ENCODE measurements at places on chromosomes 13 and 19.

- no peak for DNase-seq
Measured at GRCh38 chr19:29663861-29664752, 1.2 kb upstream of the PLEKHF1 start.

GRCh38 chr19:49592486-49593232, 1.7 kb downstream of the PRR12 start:
- DNase-seq = no peak

DNA sequence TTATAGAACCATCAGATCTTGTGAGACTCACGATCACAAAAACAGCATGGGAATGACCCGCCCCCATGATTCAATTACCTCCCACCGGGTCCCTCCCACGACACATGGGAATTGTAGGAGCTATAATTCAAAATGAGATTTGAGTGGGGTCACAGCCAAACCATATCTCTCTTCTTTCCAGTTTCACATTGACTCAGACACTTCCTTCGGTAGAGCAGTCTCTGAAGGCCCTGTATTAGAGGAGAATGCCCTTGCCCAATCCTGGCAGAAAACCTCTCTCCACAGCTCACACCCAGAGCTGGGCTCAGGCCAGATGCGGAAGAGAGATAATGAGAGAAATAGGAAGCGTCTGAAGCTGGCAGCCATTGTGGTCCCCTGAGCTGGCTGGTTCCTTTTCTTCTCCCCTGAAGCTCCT, 72.4 kb upstream of the CLDN10 start:
- DNase-seq = no peak

DNA sequence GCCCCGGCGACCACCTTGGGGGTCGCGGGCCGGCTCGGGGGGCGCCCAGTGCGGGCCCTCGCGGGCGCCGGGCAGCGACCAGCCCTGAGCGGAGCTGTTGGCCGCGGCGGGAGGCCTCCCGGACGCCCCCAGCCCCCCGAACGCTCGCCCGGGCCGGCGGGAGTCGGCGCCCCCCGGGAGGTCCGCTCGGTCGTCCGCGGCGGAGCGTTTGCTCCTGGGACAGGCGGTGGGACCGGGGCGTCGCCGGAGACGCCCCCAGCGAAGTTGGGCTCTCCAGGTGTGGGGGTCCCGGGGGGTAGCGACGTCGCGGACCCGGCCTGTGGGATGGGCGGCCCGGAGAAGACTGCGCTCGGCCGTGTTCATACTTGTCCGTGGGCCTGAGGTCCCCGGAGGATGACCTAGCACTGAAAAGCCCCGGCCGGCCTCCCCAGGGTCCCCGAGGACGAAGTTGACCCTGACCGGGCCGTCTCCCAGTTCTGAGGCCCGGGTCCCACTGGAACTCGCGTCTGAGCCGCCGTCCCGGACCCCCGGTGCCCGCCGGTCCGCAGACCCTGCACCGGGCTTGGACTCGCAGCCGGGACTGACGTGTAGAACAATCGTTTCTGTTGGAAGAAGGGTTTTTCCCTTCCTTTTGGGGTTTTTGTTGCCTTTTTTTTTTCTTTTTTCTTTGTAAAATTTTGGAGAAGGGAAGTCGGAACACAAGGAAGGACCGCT, 729 bp downstream of the STK11 start:
- DNase-seq = no peak

DNA sequence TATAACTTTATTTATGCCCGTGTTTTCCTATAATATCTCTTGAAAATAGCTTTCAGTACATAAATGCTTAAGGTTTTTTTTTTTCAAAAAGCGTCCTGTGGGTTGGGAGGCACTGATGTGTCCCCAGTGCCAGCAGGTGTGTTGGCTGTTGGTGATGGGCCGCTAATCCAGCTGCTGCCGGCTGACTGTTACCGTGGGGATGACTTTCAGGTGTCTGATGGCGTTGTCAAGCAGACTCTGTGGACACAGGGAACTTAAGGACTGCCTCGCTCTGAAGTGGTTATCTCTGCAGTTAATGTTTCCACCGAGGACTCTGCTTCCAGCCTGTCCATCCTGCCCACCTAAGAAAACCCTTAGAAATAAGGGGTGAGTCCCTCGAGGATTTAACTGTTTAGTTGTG, 94.5 kb downstream of the ANKRD10 start:
- no peak for DNase-seq

- no peak for DNase-seq
Measured at GRCh38 chr19:47587295-47587694, 14.3 kb upstream of the ZNF541 start.

DNA sequence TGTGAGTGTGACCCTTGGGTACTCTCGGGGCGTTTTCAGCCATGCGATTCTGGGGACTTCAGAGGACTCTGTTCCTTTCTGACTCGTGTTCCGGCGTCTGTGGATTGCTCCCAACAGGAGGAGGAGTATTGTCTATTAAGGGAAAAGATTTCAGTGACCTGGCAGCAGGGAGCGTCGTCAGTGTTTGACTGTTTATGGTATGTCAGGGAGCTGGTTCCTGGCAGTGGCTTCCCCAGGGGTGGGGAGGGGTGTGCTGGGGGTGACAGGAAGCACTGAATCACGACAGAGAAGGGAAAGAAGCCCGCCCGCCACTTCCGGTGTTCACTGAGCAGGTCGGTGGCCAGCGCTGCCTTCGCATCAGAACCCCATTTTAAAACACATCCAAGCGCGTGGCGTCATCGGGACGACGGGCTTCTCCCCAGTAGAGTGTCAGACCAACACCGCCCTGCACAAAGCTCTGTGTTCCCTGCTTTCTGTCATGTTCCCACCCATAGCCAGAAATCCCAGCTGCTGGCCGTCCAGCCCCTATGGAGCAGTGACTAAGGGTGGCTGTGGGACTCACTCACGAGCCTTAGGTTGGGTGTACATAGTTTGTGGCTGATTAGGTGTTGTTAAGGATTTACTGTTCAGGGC, 33.8 kb downstream of the COL4A2 start:
- no peak for DNase-seq

DNA sequence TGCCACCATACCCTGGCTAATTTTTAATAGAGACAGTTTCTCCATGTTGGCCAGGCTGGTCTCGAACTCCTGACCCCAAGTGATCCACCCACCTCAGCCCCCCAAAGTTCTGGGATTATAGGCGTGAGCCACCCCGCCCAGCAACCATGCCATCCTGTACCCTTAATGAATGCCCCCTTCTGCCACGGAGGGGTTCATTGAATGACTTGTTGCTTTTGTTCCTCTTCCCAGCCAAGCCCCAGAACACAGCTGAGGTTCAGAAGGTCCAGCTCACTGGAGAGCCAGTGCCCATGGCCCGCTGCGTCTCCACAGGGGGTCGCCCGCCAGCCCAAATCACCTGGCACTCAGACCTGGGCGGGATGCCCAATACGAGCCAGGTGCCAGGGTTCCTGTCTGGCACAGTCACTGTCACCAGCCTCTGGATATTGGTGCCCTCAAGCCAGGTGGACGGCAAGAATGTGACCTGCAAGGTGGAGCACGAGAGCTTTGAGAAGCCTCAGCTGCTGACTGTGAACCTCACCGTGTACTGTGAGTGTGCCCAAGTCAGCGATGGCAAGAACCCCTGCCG, 6.0 kb downstream of the PVR start:
- DNase-seq = no peak

DNA sequence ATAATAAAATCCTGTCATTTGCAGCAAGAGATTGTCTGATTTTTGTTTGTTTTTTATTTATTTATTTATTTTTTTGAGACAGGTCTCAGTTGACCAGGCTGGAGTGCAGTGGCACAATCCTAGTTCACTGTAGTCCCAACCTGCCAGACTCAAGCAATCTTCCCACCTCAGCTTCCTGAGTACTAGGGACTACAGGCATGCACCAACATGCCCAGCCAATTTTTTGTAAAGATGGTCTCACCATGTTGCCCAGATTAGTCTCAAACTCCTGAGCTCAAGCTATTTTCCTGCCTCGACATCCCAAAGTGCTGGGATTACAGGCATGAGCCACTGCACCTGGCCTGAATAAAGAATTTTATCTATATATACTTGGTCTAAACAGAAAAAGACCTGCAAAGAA, 17.6 kb downstream of the ZNF233 start:
- no peak for DNase-seq

- no peak for DNase-seq
Measured at GRCh38 chr19:41297628-41298347, 12.2 kb upstream of the CCDC97 start.

DNA sequence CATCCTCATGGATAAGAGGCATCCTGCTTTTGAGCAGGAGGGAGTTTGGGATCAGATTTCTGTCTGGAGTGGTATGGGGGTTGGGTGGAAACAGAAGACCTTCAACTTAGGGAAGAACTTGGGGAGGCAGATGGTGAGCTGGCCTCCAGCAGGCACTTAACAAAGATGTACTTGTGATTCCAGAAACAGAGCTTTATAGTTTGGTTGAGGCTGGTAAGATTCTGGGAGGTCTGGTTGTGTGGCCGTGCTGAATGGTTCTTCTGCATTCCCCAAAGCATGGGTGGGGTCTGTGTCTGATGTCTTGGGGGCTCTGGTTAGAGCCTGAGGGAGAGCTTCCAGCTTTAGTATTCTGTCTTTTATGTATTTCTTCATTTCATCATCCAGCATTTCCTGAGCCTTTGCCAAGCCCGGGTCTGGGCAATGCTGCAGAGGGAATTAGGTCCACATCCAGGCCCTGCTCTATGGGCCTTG, 4.8 kb downstream of the MEGF8 start:
- no peak for DNase-seq

DNA sequence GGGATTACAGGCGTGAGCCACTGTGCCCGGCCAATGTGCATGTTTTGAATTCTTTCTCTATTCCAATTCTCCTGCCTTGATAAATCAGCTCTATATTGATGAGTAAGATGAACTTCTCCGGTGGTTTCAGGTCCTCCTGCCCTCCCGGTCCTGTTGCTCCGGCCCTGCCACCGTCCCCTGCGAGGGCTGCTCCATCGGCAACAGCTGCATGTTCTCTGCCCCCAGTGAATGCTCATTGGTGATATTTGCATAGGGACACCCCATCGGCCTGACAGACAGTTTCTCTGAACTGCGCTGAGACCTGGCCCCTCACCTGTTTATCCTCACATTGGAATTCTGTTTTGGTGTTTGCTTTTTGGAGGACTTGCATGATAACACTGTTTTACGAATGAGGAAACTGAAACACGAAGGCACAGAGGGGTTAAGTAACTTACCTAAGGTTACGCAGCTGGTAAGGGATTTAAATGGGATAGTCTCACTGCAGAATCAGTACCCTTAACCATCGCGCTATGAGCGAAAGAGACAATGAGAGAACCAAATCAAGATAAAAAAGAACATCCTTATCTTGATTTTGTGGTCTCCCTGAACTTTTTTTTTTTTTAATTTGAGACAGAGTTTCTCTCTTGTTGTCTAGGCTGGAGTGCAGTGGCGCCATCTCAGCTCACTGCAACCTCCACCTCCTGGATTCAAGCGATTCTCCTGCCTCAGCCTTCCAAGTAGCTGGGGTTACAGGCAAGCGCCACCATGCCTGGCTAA, 32.2 kb downstream of the ZNF557 start:
- no peak for DNase-seq

DNA sequence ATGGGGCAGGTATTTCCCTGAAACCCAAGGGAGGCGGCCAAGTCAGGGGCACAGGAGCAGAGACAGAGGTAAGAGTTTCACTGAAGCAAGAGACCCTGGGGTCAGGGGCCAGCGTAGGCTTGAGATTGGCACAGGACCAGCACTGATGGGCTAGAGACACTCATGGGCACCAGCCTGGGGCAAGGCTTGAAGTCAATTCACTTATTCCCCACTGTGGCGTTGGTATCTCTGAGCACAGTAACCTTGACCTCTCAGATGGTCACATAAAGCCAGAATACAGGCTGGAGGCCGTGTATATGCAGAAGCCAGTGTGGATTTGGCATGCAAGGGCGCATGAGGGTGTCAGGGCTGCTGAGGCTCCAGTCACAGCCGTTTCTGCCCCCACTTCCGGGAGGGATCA, 173.5 kb upstream of the GPR12 start:
- no peak for DNase-seq

GRCh38 chr13:47665043-47665442, 336.0 kb downstream of the SUCLA2 start:
- DNase-seq = no peak

DNA sequence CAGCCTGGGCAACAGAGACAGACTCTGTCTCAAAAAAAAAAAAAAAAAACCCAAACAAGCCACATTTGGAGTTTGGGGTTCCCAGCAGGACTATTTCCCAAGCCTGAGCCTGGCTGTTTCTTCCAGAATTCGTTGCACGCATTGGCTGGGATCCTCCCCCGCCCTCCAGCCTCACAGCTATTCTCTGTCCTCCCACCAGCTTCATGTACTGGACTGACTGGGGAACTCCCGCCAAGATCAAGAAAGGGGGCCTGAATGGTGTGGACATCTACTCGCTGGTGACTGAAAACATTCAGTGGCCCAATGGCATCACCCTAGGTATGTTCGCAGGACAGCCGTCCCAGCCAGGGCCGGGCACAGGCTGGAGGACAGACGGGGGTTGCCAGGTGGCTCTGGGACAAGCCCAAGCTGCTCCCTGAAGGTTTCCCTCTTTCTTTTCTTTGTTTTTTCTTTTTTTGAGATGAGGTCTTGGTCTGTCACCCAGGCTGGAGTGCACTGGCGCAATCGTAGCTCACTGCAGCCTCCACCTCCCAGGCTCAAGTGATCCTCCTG, 26.7 kb downstream of the LDLR start:
- DNase-seq = no peak

DNA sequence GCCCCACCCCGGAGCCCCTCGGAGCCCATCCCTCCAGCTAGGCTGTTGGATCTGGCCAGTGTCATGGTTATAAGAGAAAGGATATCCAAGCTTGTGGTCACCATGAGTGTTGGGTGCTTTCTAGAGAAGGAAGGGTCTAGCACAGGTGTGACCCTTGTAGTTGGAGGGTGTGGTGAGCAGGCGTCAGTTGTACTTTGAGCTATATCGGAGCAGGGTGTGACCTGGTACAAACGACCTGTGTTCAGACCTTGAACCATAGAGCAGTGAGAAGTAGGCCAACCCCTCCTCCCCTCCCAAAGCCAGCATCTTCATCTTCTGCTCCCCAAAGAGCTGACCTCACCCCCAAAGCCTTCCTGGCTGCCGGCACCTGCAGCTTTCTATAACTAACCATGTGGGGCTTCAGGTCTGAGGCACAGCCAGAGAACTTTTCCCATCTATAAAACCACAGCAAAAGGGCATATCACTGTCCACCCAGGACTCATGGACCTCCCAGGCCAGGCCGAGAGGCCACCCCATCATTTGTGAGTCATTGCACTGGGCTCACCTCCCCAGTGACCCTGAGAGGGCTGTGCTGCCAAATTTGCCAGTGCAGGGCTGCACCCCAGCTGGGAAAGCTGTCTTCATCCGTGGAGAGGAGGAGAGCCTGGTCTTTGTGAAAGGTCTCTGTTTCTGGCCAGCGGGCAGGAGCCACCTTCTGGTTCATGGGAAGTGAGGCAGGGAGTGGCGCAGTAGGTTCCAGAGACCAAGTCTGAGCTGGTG, 14.2 kb downstream of the RAB8A start:
- DNase-seq = no peak

DNA sequence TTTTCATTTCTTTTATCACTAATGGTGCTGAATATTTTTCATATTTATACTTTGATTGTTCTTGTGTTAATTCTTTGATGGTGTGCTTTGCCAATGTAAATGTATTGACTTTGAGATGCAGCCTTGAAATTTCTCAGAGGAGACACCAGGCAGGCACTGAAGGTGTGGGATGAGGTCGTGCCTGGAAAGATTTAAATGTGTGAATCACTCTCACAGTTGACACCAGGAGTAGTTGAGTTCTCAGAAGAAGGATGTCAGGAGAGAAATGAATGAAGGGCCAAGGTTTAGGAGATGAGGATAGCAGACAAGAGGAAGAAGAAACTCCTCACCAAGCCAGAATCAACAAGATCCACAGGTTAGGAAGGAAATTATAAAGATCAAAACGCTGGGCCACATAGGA, 10.1 kb upstream of the KL start:
- no peak for DNase-seq

Measured in retinal pigment epithelial cell (primary cell).